ENCODE measurements at places on chromosomes 4 and X.

DNA sequence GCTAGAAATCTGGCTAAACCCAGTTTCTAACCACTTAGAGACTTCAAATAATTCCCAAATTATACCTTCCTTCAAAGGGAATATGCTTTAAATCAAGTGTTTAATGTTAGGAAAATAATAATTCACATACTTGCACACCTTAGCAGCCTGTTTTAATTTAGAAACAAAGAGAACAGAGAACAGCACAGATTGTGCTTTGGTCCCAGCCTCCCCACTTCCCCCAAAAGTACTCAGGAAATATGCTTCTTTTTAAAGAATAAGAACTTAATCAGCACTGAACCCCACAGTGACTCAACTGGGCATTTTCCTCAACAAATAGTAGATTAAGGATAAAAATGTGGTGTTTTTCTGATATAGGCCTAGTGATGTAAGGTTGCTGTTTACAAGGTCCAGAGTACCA is 295.8 kb downstream of the GBA3 start:
- no peak for DNase-seq

GRCh38 chrX:112768563-112768962 is 72.1 kb downstream of the AMOT start:
- no peak for DNase-seq

DNA sequence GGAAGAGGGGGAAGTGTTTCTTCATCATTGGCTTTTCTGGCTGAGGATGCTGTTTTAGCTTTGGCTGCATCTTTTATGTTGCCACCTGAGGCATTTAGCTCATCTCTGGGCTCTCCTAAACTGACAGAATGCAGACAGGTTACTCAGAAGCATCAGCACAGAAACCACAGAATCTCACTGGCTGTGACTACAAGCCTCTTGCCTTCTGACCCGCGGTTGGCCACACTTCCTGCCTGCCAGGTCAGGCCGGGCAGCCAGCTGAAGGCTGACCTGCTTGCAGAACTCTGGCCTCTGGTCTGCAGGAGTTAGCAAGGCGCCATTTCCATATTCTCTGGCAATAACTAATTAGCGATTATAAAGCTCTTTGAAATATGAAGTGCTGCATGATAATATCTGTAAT is 366.5 kb downstream of the MID1IP1 start:
- no peak for DNase-seq

GRCh38 chrX:125382889-125383288 is 63.2 kb downstream of the TEX13C start:
- no peak for DNase-seq
